ENCODE measurements at places on chromosomes 5 and 9. TPM values are rescaled to one million over a fixed set of nuclear protein-coding genes. Genes with fewer than 3 reads are reported as not detected.

SMIM33 gene
- polyA plus RNA-seq: 0.06 TPM

CBY3 gene
- polyA plus RNA-seq: 0.55 TPM

- DNase-seq: no peak
Observed at GRCh38 chr9:73200694-73201452, 49.2 kb downstream of the ANXA1 start.

DNA sequence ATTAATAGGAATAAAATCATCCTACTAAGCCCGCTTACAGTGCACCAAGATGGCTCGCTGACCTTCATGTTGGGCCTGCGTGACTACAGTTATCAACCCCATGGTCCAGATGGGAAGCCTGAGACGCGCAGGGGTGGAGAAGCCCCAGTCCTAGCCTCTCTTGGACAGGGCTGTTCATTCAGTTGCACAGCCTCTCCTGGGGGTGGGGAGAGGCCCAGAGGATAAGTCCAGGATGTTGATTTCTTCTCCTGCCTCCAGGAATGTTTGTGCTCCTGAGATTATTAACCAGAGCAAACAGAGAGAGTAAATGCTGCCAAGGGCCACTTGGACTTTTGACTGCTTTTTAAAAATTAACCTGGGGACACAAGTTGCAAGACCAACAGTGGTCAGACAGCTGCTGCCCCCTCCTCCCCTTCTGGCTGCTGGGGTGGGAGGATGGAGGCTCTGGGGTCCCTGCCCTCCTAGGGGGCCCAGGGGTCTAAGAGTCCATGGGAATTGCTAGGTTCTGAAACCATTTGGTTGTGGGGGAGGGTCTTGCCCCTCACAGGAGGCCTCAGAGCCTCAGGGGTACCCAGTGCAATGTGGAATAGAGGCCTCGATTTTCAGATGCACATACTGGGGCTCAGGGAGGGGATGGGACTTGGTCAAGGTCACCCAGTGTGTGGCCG, 2.8 kb upstream of the AMBP start:
- DNase-seq: no peak

DNA sequence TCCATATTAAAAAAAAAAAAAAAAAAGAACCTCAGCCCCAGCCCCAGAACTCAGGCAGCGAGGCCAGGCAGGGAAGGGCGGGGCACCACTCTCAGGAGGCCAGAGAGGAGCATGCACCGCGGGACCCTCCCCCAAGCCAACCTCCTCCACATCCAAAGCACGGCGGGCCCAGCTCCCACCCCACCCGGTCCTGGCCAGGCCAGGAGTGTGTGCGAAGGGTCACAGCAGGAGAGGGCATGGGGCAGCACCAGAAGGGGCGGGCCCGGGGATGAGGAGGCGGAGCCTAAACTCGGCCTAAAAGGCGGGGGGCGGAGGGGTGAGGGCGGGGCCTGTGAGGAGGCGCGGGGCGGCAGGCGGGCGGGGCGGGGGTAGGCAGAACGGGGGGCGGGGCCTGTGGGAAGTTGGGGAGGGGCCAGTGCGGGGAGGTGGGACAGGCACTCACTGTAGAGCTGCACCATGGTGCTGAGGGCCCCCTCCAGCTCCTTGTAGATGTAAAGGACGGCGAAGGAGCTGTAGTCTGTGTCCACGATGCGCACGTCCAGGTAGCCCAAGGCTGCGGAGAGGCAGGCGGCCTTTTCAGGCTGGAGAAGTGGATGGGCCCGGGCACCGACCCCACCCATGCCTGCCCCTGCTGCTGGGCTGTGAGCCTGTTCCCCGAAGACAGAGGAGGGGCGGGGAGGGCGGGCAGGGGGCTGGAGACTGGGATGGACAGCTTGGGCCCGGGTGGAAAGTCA, 1.2 kb downstream of the LCN15 start:
- peak; percentile 26 for DNase-seq

Data from renal cortex interstitium (tissue), 15 donors.